ENCODE measurements at places on chromosomes 7 and 10.

- DNase-seq, result no peak
- no peak overlapping the region for H3K4me3 ChIP-seq
- no peaks in the 10 kb centered on the region for H3K4me1 ChIP-seq
- no peak overlapping the region for H3K27ac ChIP-seq
Observed at GRCh38 chr7:124992851-124993562, 63.4 kb upstream of the POT1 start.

GRCh38 chr10:5813091-5813340 is 218 bp downstream of the GDI2 start:
- H3K27ac ChIP-seq, result peak overlapping the region; percentile 100
- no peak for DNase-seq
- H3K27me3 ChIP-seq, result no peaks in the 10 kb centered on the region
- H3K36me3 ChIP-seq, result no peaks in the 10 kb centered on the region

DNA sequence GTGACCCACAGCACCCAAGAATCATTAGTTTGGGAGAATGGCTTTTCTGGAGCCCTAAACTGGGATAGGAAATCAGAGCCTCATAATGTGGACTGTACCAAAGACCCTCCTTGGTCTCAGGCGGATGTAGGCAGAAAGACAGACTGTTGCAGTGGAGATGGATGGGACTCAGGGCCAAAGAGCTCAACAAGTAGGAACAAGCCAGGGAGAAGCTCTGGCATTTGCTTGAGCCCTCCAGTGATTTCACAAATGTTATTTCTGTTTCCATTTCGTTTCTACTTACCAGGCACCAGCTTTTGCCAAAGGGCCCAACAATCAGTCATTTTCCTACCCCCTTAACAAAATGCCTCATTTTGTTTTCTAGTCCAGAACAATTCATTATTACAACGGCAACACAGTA is 762.7 kb downstream of the KCNMA1 start:
- H3K27me3 ChIP-seq, result no peaks in the 10 kb centered on the region
- H3K4me3 ChIP-seq, result no peak overlapping the region
- no peak for DNase-seq
- peaks cover 15% of the 10 kb centered on the region for H3K4me1 ChIP-seq

GRCh38 chr7:112386619-112387018 is 63.6 kb upstream of the IFRD1 start:
- no peak overlapping the region for H3K27ac ChIP-seq
- no peak overlapping the region for H3K4me3 ChIP-seq
- no peaks in the 10 kb centered on the region for H3K27me3 ChIP-seq
- no peaks in the 10 kb centered on the region for H3K4me1 ChIP-seq
- H3K36me3 ChIP-seq, result no peaks in the 10 kb centered on the region

DNA sequence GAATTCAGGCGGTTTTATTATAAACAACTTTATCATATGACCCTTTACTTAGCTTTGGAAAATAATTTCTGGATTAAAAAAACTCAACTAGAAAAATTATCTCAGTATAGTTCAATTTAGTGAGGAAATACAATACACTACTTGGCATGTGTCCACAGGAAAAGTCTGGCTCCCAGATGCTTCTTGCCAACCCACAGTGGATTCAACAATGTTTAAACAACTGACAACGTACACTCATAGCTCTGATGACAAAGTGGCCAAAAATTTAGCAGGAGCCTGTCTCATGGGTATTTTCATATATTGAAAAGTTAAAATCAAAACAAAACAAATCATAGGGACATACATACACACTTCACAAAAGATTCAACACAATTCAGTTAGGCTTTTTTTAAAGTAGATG is 158.8 kb downstream of the SKAP2 start:
- peaks cover 2% of the 10 kb centered on the region for H3K4me1 ChIP-seq
- H3K4me3 ChIP-seq, result no peak overlapping the region
- no peak overlapping the region for H3K27ac ChIP-seq
- no peaks in the 10 kb centered on the region for H3K27me3 ChIP-seq
- H3K36me3 ChIP-seq, result no peaks in the 10 kb centered on the region

GRCh38 chr7:129951226-129952085 is 1.3 kb downstream of the UBE2H start:
- peaks cover 53% of the 10 kb centered on the region for H3K4me1 ChIP-seq
- peak overlapping the region; percentile 97 for H3K27ac ChIP-seq
- no peaks in the 10 kb centered on the region for H3K27me3 ChIP-seq
- H3K36me3 ChIP-seq, result no peaks in the 10 kb centered on the region
- no peak for DNase-seq

DNA sequence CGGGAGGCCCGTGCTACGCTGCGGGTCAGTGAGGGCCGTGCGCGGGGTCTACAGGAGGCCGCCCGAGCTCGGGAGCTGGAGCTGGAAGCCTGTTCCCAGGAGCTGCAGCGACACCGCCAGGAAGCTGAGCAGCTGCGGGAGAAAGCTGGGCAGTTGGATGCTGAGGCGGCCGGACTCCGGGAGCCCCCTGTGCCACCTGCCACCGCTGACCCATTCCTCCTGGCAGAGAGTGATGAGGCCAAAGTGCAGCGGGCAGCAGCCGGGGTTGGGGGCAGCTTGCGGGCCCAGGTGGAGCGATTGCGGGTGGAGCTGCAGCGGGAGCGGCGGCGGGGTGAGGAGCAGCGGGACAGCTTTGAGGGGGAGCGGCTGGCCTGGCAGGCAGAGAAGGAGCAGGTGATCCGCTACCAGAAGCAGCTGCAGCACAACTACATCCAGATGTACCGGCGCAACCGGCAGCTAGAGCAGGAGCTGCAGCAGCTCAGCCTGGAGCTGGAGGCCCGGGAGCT is 7.0 kb downstream of the LZTS2 start:
- no peak for DNase-seq
- peaks cover 45% of the 10 kb centered on the region for H3K36me3 ChIP-seq
- H3K27me3 ChIP-seq, result no peaks in the 10 kb centered on the region
- peaks cover 30% of the 10 kb centered on the region for H3K4me1 ChIP-seq
- H3K4me3 ChIP-seq, result no peak overlapping the region

DNA sequence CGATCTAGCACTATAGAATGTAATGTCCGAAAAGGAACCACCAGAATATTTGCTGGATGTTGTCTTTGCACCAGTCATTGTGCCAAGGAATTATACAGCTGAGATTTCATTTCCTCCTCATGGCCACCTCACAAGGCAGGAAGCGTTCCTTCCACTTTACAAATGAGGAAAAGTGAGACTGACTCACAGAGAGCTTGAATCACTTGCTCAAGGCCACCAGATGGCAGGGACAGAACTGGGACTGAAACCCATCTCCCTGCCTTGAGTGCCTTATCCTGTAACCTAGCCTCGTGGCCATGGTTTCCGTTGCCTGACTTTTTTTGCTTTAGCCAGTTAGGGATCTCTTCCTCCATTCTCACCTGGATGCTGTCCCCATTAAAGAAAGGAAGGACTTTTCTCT is 44.7 kb upstream of the PDZD8 start:
- H3K4me3 ChIP-seq, result no peak overlapping the region
- no peaks in the 10 kb centered on the region for H3K4me1 ChIP-seq
- no peak for DNase-seq

GRCh38 chr7:128168667-128169210 is 72.3 kb upstream of the LEP start:
- H3K36me3 ChIP-seq, result no peaks in the 10 kb centered on the region
- peaks cover 24% of the 10 kb centered on the region for H3K4me1 ChIP-seq
- peaks cover 85% of the 10 kb centered on the region for H3K27me3 ChIP-seq

GRCh38 chr10:128927497-128928161 is 539.4 kb upstream of the MGMT start:
- H3K27ac ChIP-seq, result peak overlapping the region; percentile 60
- no peaks in the 10 kb centered on the region for H3K36me3 ChIP-seq
- peaks cover 22% of the 10 kb centered on the region for H3K4me1 ChIP-seq
- no peak for DNase-seq
- no peaks in the 10 kb centered on the region for H3K27me3 ChIP-seq

DNA sequence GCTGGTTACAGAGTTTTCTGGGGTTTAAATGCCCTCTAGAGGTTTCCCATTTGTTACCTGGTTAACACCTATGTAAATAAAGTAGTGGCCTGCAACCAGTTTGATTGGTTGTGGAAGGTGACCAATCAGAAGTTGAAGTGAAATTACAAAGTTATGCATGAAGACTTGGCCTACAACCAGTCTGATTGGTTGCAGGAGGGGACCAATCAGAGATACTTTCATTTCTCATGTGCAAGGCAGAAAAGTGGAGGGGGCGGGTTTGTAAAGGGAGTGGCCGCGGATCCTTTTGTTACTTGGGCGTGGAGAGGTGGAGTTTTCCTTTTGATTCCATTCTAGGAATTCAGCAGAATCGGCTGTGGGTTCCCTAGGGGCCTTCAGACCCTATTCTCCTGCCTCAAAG is 80.8 kb downstream of the SEC23IP start:
- H3K36me3 ChIP-seq, result no peaks in the 10 kb centered on the region
- no peak for DNase-seq
- H3K4me3 ChIP-seq, result no peak overlapping the region
- H3K27me3 ChIP-seq, result no peaks in the 10 kb centered on the region

DNA sequence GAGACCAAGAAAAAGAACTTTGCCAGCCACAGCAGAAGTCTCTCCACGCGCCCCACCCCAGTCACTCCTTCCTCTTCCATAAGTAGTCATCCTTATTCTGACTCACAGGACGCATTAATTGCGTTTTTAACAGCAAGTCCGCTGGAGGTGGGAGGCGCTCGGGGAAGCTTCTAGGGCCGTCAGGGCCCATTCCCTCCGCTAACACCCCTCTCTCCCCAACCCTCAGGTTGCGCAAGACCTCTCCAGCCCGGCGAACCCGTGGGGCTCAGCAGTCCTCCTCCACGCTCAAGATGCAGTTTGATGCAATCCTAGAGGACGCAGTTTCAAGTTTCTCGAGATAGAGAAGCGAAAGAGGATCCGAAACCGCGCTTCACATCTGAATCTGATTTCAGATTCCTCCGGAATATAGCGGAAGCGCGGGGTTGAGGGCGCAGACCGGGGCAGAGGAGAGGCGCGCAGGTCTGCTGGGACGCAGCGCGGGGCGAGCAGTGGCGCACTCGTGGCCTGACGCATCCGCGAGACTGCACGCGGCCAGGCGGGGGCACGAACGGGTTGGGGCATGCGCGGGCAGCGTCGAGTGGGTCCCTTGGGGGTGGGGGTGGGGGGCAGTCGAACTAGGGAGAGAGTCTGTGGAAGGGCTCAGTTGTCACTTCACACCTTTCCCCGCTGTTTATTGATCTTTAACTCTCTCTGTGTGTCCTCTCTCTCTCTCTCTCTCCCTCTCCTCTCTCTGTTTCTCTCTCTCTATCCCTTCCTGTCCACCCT is 37.8 kb upstream of the PSAP start:
- H3K36me3 ChIP-seq, result no peaks in the 10 kb centered on the region
- peak overlapping the region; percentile 86 for H3K27ac ChIP-seq
- H3K27me3 ChIP-seq, result no peaks in the 10 kb centered on the region
- peak overlapping the region; percentile 50 for H3K4me3 ChIP-seq
- peaks cover 30% of the 10 kb centered on the region for H3K4me1 ChIP-seq
- peak; percentile 90 for DNase-seq

GRCh38 chr7:78039790-78040776 is 241.5 kb downstream of the PHTF2 start:
- no peak overlapping the region for H3K27ac ChIP-seq
- H3K4me3 ChIP-seq, result no peak overlapping the region
- DNase-seq, result no peak
- no peaks in the 10 kb centered on the region for H3K27me3 ChIP-seq
- no peaks in the 10 kb centered on the region for H3K4me1 ChIP-seq

DNA sequence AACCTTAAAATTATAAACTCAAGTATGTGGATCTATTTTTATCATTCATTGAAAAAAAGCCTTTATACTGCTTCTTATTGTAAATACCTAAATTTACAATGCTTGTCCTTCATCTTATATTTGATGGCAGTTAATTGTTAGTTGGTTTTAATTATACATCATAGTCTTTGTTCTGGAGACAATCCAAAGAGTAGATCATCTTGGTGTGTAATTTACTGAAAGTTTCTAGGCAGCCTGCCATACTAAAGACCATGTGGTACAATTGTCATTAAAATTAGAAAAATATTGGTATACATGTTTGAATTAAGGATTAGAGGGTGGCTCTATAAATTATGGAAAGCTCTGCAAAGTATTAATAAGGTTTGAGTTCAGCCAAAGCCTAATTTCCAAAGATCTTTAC is 231.4 kb downstream of the KCND2 start:
- H3K27ac ChIP-seq, result no peak overlapping the region
- no peak for DNase-seq
- no peak overlapping the region for H3K4me3 ChIP-seq
- H3K36me3 ChIP-seq, result no peaks in the 10 kb centered on the region
